Left kidney (tissue), 8 donors: ENCODE measurements at places on chromosomes 3 and 15. TPM values are rescaled to one million over a fixed set of nuclear protein-coding genes. Genes with fewer than 3 reads are reported as not detected.

DNA sequence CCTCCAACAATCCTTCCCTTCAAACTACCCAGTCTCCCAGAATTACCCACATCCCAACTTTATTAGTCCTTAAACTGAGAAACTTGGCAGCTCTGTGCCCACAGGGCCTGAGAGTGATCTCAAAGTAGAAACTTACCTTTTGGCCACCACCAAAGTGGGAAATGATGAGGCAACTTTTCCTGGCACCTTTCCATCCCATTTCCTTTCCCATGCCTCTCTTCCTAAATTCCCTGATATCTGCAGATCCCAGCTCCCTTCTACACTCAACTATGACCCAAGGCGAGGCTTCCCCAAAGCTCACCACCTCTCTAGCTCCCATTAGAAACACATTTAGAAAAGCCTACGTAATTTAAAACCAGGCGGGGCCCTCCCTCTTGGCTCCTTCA is 271.9 kb downstream of the FOXP1 start:
- no peak for DNase-seq

- DNase-seq, result no peak
These were observed 303.2 kb downstream of the TIGIT start for GRCh38 chr3:114597012-114597411.

PGBD4 gene
- polyA plus RNA-seq, result 2.6 TPM

- no peak for DNase-seq
These were observed 22.5 kb downstream of the GABRA5 start for GRCh38 chr15:26889298-26889898.

RAMAC gene
- polyA plus RNA-seq, result 44.1 TPM

GRCh38 chr3:134302674-134303073 is 52.0 kb upstream of the RYK start:
- no peak for DNase-seq

TRH gene
- 0.12 TPM for polyA plus RNA-seq

- DNase-seq, result no peak
These were observed 12.8 kb downstream of the TBC1D21 start for GRCh38 chr15:73885954-73886700.

DNA sequence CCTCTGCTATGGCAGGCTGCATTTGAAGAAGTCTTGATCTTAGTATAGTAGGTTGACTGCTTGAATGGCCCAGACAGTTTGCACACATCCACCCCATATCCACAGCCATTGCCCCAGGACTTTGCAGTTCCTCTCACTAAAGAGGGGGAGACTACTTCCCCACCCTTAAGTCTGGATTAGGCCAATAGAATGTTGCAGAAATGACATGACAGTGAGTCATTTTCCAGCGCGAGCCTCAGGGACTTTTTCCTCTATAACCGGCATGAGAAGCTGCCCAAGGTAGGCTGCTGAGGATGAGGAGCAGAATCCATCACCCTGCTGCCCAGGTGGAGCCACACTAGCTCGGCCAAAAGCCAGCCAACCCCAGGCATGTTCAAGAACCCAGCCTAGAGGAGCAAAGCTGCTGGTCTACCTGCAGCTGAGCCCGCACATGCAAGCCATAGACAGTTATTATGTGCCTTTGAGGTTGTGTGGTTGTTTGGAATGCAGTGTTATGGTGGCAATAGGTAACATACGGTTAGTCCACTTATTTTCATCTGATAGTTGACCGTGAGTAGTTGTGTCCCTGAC is 113.9 kb downstream of the TLE3 start:
- no peak for DNase-seq

GRCh38 chr3:61847784-61848462 is 286.6 kb downstream of the PTPRG start:
- DNase-seq, result no peak

GRCh38 chr3:4580346-4581123 is 87.4 kb downstream of the ITPR1 start:
- DNase-seq, result peak; percentile 60

HHLA2 gene
- polyA plus RNA-seq, result 21.3 TPM
